Esophagus squamous epithelium (tissue), 5 donors: ENCODE measurements at places on chromosomes 1 and 21.

DNA sequence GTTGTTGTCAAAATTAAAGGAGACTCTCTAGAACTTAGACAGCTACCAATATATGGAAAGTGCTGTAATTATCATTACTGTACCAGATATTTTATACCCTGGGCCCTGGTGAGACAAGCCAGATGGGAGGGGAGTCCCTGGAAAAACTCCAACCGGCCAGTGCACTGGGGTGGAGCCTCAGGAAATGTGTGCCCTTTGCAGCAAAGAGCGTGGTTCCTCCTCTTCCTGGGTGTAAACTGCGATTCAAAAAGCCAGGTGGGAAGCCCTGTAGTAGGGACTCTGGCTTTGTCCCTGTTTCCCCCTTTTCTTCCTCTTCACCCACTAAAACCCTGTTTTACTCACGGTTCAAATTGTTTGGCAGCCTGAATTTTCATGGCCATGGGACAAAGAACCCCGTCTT, 812.3 kb downstream of the PLA2G4A start:
- H3K36me3 ChIP-seq, result no peaks in the 10 kb centered on the region
- H3K27ac ChIP-seq, result no peak overlapping the region
- H3K4me3 ChIP-seq, result no peak overlapping the region
- no peaks in the 10 kb centered on the region for H3K4me1 ChIP-seq
- no peaks in the 10 kb centered on the region for H3K27me3 ChIP-seq

- no peak overlapping the region for H3K4me3 ChIP-seq
- H3K4me1 ChIP-seq, result no peaks in the 10 kb centered on the region
- no peak for DNase-seq
- no peaks in the 10 kb centered on the region for H3K36me3 ChIP-seq
- H3K27me3 ChIP-seq, result no peaks in the 10 kb centered on the region
These were observed 135.7 kb upstream of the SLC45A1 start for GRCh38 chr1:8182034-8182761.

DNA sequence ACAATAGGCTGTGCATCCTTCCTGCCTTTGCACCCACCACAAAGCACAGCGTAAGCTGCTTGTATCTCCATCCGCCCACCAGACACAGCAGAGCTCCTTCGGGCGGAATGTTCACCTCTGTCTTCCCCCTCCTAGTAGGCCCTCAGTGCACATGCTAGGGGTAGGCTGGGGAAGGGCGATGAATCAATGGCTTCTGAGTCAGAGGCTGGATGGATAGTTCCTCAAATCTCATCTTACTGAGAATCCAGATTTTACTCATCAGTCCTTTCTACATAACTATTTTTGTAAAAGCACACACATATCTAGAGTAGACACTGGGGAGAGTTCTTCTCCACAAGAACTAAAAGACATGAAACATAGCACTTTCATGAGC, 73.8 kb downstream of the BCAR3 start:
- H3K36me3 ChIP-seq, result no peaks in the 10 kb centered on the region
- H3K4me3 ChIP-seq, result no peak overlapping the region
- H3K27ac ChIP-seq, result peak overlapping the region; percentile 47
- no peaks in the 10 kb centered on the region for H3K27me3 ChIP-seq
- H3K4me1 ChIP-seq, result peaks cover 7% of the 10 kb centered on the region

DNA sequence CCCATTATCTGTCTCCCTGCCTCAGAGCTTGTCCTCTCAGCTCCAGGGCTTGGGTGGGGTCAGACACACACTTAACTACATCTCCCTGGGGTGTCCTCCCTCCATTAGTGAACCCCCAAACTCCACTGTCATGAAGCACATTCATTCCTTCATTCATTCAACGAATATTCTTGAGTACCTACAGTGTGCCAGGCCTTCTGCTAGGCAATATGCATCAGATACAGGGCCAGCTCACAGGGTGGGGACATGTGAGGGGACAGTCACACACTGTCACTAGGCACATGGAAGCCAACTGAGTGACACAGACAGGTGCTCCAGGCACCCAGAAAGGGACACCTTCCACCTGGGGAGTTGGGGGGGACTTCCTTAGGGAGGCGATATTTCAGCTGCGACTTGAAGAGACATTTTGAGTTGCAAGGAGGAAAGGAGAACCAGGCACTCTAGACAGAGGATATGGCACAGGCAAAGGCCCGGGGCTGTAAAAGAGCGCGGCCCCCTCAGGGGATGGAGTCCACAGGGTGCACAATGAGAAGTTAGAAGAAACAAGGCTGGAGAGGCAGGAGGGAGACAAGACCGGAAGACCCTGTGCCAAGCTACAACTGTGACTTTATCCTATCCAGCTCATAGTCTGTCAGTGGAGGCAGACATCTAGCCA, 8.7 kb upstream of the S100A8 start:
- no peak overlapping the region for H3K4me3 ChIP-seq
- DNase-seq, result no peak
- no peaks in the 10 kb centered on the region for H3K36me3 ChIP-seq
- H3K27ac ChIP-seq, result no peak overlapping the region
- H3K4me1 ChIP-seq, result peaks cover 12% of the 10 kb centered on the region

DNA sequence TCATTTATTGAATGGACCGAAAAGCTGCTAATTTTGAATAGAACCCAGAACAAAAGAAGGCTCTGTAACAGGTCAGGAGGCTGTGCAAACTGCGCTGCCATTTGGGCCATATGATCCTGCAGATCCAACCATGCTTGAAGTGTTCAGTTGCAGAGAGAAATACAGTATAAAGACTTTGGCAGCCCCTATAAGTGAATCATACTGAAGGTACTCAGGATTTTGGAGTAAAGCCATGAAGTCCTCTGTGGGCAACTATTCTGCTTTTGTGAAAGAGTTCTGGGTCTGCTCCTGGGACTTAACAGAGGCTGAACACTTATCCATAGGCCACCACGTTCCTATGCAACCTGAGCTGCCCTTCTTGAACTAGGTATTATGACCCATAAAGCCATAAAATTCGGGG, 1613.6 kb upstream of the PRMT6 start:
- H3K27ac ChIP-seq, result no peak overlapping the region
- H3K36me3 ChIP-seq, result no peaks in the 10 kb centered on the region
- H3K4me1 ChIP-seq, result no peaks in the 10 kb centered on the region
- H3K27me3 ChIP-seq, result no peaks in the 10 kb centered on the region
- no peak overlapping the region for H3K4me3 ChIP-seq
- DNase-seq, result no peak

- H3K27me3 ChIP-seq, result no peaks in the 10 kb centered on the region
- H3K4me1 ChIP-seq, result no peaks in the 10 kb centered on the region
- DNase-seq, result no peak
- no peaks in the 10 kb centered on the region for H3K36me3 ChIP-seq
- H3K4me3 ChIP-seq, result no peak overlapping the region
These were observed 30.4 kb upstream of the C1orf198 start for GRCh38 chr1:230898748-230899147.
